ENCODE measurements at places on chromosomes 7 and 10.

- no peak for DNase-seq
Measured at GRCh38 chr10:86078639-86079035, 288.0 kb downstream of the GRID1 start.

DNA sequence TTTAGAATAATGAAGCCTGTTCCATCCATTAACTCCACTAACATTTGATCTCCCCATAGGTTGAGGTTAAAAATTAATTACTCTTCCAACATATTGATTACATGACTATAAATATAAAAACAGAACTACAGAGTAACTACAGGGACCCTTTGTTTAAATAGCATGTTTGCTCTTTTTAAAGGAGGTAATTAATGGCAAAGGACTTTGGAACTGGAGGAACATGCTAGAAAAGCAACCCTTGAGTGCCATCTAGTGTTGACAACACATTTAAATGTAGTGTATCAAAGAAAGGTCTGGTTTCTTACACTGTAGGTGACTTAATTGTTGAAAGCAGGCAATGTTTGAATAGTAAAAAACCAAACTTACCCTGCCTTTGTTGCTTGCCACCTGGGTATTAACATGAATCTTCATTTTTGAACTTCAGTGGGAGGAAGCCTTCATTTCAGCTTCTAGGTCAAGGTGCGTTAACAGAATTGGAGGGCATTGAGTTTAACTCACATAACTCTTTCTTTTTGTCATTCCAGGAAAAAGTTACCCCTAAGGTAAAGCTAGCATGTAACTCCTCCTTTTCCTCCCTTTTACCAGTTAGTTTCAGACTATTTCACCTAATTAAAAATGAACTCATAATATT is 52.6 kb upstream of the CAPZA2 start:
- no peak for DNase-seq

- DNase-seq = no peak
Measured at GRCh38 chr7:155323001-155323638, 25.4 kb downstream of the INSIG1 start.

DNA sequence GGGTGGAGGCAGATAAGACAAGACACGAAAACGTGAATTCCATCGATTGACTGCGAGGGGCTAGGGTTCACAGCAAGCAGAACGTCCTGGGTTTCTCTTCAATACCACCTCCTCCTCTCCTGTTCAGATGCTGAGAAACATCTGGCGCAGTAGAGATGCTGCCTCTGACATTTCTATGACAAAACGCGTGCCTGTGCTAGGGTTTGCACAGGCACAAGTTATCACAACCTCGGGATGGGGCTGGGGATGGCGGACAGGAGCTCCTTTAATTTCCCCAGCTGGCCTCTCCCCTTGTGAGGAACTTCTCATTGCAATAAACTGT is 99.8 kb upstream of the SVIL start:
- DNase-seq = no peak

GRCh38 chr7:133934977-133935330 is 192.2 kb upstream of the LRGUK start:
- DNase-seq = no peak

DNA sequence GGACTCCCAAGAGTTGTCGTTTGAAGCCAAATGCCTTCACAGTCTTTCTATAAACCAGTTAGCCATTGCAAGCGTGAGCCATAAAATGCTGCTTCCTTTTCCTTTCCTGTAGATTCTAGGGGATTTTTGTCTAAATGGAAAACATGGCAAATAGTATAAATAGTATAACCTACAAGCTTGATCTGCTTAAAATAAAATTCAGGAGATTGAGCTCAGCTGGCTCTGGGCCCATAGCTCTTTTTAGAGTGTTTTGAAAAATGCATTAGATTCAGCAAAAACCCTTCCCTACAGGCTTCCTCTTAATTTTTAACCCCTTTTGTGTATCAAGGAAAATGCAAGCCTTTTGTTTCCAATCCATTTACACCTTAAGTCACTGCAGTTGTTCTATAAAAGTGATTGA is 190.1 kb upstream of the GDF10 start:
- DNase-seq = no peak

DNA sequence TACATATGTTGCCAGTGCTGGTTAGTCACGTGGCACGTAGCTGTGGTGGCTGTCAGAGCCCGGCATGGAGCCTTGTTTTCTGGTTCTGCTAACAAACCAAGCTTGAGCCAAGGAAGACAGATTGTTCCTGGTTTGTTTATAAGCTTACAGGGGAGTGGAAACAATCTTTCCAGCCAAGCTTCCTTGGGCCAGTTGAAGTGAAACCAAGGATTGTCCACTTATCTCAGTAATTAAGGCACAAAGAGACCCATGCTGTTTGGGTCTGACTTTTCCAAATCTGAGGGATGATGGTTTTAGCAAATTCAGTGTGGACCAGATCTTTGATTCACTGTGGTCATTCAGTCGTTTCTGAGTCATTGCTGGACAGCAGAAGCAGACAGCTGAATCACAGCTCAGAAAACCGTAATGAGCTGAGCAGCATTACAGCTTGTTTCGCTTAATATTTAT is 297.3 kb upstream of the COBL start:
- DNase-seq = no peak

- DNase-seq = no peak
Measured at GRCh38 chr7:32169228-32169627, 99.0 kb upstream of the PDE1C start.

DNA sequence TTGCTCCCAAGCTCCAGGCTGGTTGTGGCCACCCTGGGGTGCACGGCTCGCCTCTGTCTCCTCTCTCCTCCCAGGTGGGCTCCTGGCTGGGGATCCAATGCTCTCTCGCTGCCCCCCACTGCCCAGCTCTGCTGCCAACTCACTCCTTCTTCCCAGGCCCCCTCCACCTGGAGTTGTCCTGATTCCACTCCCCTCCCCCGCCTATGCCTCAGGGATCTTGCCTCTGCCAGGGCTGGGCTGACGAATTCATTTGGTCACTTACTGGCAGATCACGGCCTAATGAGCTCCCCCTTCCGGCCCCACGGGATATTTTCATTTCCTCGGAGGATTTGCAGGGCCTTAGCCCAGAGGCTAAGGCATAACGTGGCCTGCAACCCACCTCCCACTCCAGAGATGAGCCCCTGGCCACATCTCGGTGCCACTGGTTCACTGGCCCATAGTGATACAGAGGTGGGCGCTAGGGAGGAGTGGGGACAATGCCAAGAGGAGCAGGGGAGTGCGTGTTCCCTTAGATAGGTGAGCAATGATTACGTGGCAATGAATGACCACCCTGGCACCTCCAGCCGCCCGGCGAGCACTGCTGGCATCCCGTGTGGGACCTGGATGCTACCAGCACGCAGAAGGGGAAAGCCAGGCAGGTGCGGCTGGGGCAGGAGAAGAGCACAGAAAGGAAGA is 344.6 kb upstream of the SHH start:
- DNase-seq = no peak

Data from stimulated activated CD8-positive, alpha-beta memory T cell treated with anti-CD3 and anti-CD28 coated beads, Interleukin-7, amount 100 ng/mL, for 1 hour (primary cell).